ENCODE measurements at places on chromosomes 3 and 15.

DNA sequence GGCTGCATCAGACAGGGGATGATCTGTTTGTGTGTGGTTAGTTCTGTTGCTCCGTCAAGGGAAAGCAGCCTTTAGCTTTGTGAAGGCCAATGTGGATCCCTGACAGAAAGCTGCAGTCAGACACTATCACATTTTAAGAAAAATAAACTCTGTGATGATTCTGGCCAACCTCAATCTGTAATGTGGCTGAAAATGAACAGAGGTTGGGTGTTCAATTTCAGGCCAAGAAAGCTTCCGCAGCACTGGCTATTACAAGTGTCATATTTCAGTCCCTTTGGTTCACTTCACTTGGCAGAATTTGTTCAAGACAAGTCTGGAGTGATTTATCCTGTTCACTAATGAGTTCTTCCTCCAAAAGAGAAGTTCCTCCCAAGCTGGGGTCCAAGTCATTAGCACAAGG, 571.8 kb upstream of the IL12A start:
- DNase-seq, result no peak

DNA sequence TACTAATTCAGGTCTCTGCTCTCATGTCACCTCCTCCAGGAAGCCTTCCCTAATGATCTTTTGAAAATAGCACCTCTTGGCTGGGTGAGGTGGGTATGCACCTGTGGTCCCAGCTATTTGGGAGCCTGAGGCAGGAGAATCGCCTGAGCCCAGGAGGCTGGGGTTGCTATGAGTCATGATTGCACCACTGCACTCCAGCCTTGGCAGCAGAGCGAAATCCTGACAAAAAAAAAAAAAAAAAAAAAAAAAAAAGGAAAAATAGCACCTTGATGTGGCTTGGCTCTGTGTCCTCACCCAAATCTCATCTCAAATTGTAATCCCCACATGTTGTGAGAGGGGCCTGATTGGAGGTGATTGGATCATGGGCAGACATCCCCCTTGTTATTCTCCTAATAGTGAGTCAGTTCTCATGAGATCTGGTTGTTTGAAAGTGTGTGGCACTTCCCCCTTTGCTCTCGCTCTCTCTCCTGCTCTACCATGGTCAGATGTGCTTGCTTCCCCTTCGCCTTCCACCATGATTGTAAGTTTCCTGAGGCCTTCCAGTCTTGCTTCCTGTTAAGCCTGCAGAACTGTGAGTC, 11.2 kb upstream of the RNU6-1 start:
- no peak for DNase-seq

- DNase-seq, result no peak
Observed at GRCh38 chr3:71962561-71963240, 177.8 kb upstream of the PROK2 start.

- DNase-seq, result no peak
Observed at GRCh38 chr15:101093958-101094357, 157.9 kb downstream of the CHSY1 start.

DNA sequence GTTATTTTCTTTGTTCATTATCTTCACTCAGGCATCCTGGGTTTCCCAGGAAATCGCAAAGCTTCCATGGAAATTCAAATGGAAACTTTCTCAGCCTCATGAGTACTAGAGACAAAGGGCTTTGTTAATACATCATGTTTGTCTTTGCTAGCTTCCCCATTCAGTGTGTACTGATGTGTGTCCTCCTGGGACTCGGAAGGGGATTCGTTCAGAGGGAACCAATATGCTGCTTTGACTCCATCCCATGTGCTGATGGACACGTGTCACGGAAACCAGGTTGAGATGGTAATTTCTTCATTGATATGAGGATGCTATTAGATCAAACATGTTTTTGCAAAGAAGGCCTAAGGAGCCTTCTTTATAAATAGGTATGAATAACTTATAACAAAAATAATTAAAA, 87.0 kb upstream of the KCNAB1 start:
- DNase-seq, result no peak

GRCh38 chr3:108296239-108296638, at the start of gene HHLA2:
Gene HHLA2 (plus strand): TSS chr3:108296548. CDS start chr3:108351814, 55,266 bp downstream.
- DNase-seq, result peak; percentile 36

DNA sequence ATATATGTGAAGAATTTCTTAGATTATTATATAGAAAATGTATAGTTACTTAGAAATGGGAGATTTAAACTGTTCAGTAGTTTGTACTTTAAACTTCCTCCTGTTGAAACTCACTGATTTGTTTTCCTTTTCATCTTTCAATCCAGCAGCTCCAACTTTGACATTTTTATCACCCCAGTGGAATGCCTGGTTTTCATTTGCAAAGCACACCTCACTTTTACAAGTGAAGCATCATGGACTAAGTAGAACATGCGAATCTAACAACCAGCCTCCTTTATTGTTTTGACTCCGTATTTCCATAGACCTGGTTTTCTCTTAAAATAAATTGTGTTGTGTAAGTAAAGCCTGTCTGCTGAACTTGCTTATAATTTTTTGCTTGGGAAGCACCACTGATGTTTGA, 97.8 kb upstream of the ROBO2 start:
- no peak for DNase-seq

- no peak for DNase-seq
Observed at GRCh38 chr15:93417156-93417555, 328.1 kb upstream of the RGMA start.

DNA sequence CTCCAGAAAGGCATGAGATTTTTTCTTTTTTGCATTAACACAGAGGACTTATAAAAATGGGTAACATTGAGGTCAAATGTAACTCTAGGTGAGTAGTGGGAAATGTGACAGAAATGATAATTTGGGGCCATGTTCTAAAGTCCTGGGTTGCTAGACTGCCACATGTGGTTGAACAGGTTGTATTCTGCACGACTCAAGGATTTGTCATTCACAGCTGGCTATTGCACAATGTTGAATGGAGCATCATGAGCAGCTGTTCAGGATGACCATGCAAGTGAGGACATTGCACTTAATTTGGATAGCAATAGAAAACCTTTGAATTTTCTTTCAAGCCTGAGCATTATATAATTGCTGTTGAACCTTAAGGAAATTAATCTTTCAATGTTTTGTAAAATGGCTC, 396.6 kb downstream of the NAALADL2 start:
- no peak for DNase-seq

DNA sequence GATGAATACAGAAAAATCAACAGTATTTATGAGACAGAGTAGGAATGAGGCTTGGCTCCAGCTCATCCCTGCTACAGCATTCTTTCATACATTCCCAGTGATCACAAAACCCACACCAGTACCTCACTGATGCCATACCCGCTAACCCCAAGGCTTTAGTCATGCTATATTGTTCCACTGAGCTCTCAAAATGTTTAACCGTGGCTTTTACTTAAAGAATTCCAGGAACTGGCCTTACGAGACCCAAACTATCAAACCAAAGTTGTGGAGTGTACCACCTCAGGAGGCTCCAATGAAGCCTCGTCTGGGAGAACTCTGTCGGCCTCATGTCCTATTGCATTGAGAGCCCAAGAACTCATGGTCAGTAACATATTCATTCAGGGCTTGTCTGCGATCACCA, 278.9 kb downstream of the ULK4 start:
- DNase-seq, result no peak

DNA sequence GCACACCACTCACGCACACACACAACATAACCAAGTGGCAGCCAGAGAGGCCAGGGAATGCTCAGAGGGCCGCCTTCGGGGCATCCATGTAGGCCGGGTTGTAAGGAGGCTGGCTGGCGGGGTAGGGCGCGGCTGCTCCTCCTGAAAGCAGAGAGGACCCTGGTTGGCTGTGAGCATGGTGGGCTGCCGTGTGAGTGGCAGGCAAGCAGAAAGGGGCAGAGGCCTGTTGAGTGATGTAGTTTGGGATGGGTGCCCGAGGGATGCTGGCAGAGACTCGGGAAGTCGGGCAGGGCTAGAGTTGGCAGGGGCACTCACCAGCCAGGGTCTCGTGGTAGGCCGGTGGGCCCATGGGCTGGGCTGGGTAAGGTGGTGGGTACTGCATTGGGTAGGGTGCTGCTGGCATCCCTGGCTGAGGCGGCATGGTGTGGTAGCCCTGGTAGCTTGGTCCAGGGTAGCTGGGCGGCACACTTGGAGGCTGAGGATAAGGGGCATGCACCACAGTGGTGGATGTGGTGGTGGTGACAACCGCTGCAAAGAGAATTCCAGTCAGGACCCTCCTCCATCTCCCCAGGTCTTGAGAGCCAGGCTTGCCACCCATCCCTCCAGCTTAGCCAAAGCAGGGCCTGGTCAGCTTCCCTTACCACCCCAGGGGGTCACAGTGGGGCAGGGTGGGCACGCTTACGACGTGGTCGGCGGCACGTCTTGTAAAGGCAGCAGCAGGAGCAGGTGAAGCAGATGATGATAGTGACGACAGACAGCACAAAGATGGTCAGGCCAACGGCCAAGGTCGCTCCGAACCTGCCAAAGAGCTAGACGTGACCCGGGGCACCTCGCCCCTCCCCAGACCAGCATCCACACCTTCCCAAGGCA, 22.7 kb downstream of the ATRIP start:
- DNase-seq, result no peak

GRCh38 chr3:38059591-38059990, 20.6 kb downstream of the DLEC1 start:
- DNase-seq, result no peak

GRCh38 chr3:185175370-185175987, 22.6 kb upstream of the C3orf70 start:
- no peak for DNase-seq

- no peak for DNase-seq
Observed at GRCh38 chr3:63807961-63808565, 11.0 kb upstream of the C3orf49 start.

- no peak for DNase-seq
Observed at GRCh38 chr3:73137736-73138403, 76.4 kb downstream of the EBLN2 start.

- DNase-seq, result no peak
Observed at GRCh38 chr3:190722181-190722905, 140.2 kb downstream of the GMNC start.

DNA sequence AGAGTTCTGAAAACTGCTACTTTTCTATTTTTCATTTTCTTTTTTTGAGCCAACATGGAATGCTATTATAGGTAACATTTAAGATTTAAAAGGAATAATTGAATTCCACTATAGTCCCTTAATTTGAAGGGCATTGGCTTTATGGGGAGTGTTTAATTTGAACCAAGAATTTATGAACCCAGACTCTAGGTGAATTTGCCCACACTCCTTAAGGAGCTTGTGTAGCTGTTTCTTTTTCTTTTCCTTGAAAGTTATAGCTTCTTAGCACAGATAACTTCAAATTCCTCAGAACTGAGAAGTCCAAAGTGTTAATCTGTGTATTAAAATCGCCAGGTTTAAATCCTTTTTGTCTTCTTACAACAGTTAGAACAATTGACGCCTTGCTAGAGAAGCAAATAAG, 4.7 kb upstream of the MEIS2 start:
- DNase-seq, result no peak
